ENCODE measurements at places on chromosomes 3 and 15.

GRCh38 chr3:152853196-152853595, 18.3 kb downstream of the P2RY1 start:
- DNase-seq, result no peak
- H3K36me3 ChIP-seq, result no peaks in the 10 kb centered on the region
- no peak overlapping the region for H3K4me3 ChIP-seq
- H3K4me1 ChIP-seq, result no peaks in the 10 kb centered on the region

DNA sequence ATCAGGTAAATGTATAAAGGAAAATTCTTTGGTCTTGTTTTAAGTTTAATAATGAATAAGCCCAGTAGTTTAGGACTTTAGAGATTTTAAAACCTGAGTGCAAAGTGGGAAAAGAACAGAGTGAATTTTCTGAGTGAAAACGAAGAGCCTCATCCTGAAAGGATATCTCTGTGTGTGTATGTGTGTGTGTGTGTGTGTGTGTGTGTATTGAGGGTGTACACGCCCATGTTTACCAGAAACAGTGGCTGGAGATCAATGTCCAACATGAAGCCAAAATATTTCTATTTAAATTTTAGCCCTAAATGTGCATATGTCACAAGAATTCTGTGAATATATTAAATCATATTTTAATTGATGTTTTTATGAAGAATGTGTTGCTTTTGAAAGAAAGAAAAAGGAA, 549.9 kb downstream of the CADM2 start:
- H3K4me3 ChIP-seq, result no peak overlapping the region
- DNase-seq, result no peak
- H3K36me3 ChIP-seq, result no peaks in the 10 kb centered on the region
- no peak overlapping the region for H3K27ac ChIP-seq

DNA sequence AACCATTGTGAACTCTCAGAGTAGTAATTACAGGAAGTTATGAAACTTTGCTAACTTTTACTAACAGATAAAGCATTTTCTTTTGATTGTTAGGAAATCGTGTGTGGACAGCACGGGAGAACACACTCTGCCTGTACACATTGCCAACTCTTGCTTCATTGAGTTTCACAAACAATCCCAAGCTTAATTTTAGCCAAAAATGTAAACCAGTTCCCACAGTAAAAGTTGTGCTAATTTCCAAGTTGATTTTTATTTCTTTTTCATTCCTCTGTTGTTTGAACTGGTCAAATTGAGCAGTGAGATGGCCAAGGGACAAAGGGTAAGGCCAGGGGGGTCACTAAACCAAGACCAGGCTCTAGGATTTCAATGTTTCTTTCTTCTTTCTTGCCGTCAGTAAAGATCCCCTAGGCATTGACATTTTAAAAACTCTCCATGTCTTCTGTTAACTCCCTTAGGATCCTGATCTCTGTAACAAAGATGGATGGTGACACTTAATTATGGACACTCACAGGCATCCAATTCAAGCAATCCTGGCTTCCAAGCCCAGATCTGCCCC, 414.9 kb downstream of the RBMS3 start:
- H3K27me3 ChIP-seq, result no peaks in the 10 kb centered on the region
- peaks cover 3% of the 10 kb centered on the region for H3K36me3 ChIP-seq
- no peak overlapping the region for H3K4me3 ChIP-seq

DNA sequence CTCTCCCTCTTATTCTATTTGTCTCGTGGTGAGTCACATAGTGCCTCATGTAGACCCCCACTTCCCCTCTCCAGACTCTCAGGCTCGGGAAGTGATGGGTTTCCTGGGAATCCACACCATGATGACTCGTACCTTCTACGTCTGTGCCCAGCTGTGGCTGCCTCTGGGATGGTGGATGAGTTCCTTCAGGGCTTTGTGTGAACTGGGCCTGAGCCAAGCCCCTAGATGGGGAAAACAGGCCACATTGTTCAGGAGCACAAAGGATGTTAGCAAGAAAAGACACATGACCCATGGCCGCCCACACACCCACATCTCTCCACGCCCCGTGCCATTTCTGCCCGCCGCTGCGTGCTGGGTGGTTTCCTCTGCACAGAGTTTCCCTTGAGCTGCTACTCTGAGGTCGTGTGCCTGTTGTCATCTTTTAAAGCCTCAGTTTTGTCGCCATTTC, 10.5 kb downstream of the ISG20 start:
- no peak overlapping the region for H3K4me3 ChIP-seq
- peaks cover 17% of the 10 kb centered on the region for H3K4me1 ChIP-seq
- no peaks in the 10 kb centered on the region for H3K36me3 ChIP-seq
- H3K27me3 ChIP-seq, result no peaks in the 10 kb centered on the region
- peak overlapping the region; percentile 42 for H3K27ac ChIP-seq

DNA sequence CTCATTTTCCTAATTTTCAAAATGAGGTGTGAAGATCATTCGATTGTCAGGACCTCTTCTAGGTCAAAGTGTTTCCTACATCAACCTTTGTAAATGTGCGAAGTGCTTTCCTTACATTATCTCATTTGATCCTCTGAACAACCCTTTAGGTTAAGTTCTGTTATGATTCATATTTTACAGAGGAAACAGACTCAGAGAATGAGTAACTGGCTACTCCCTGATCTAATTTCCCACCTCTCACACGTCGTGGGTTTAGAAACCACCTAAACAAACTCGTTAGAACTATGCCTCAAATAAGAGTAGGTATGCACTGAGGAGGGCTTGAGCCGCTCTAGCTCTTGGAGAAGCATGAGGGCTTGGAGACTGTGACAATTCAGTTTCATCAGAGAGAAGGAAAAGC, 148.6 kb downstream of the CD47 start:
- H3K4me1 ChIP-seq, result no peaks in the 10 kb centered on the region
- H3K4me3 ChIP-seq, result no peak overlapping the region
- DNase-seq, result no peak
- H3K27ac ChIP-seq, result no peak overlapping the region

DNA sequence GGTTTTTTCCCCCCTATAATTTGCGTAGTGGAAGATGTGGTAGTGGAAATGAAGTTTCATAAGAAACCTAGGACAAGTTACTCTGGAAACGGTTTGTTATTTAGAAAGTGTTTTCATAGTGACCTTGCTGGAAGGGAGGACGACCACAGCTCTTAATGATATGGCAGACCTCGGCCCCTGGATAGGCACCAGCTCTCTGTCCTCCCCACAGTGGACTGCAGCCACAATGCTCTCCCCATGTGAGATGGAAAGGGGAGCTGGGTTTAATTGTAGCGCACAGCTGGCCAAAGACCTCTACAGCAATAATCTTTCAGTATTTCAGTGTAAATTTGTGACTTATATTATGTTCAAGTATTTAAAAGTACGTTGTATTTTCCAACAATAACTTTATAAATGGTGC, 151.2 kb downstream of the PLCL2 start:
- H3K27me3 ChIP-seq, result no peaks in the 10 kb centered on the region
- peaks cover 23% of the 10 kb centered on the region for H3K4me1 ChIP-seq

DNA sequence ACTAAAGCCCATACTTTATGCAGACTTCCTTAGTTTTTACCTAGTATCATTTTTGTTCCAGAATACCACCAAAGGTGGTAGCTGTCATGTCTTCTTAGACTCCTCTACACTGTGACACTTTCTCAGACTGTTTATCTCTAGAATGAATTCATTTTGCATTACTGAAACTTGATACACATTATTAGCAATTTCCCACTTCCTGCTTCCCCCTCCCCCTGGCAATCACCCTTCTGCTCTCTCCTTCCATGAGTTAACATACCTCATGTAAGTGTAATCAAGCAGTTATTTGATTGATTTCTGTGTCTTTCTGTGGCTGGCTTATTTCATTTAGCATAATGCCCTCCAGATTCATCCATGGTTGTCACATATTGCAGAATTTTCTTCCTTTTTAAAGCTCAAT, 204.9 kb downstream of the STAG1 start:
- H3K4me1 ChIP-seq, result no peaks in the 10 kb centered on the region
- DNase-seq, result no peak
- no peak overlapping the region for H3K27ac ChIP-seq
- H3K27me3 ChIP-seq, result no peaks in the 10 kb centered on the region

DNA sequence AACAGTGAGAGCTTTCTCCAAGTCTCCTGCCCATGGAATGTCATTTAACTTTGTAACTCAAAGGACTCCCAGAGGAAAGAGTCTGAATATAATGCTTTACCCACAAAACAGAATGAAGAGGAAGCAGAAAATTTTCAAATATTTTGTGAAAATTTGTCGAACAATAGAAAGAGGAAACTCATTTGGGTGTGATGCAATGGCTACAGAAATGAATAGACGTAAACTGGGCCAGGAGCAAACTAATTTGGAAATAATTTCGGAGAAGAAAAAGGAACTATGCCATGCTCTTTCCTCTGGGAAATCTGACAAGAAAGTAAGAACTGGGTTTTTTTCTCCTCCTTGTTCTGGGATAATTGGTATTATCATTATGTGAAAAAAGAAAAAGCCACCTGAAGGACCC, 11.2 kb upstream of the SUMF1 start:
- no peak for DNase-seq
- H3K27ac ChIP-seq, result no peak overlapping the region
- no peak overlapping the region for H3K4me3 ChIP-seq
- H3K27me3 ChIP-seq, result no peaks in the 10 kb centered on the region

DNA sequence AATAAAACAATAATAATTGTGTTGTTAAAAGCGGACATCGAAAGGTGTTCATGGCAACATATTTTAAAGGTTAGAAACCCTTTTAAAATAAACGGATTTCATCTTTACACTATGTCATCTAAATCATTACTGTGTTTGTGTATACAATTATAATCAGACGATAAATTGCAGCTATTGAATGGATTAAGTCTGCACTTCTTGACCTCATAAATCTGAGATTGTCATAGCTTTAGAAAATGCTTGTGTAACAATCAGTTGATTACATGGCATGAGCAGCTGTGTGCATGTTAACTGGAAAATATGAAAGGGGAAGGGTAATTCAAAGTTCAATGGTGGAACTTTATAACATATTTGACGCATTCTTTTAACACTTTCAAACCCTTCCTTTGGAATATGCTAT, 152.4 kb upstream of the MDFIC2 start:
- no peaks in the 10 kb centered on the region for H3K36me3 ChIP-seq
- DNase-seq, result no peak
- no peak overlapping the region for H3K4me3 ChIP-seq
- no peaks in the 10 kb centered on the region for H3K27me3 ChIP-seq
- no peak overlapping the region for H3K27ac ChIP-seq
- H3K4me1 ChIP-seq, result no peaks in the 10 kb centered on the region

GRCh38 chr3:101184111-101184510, 136.3 kb downstream of the IMPG2 start:
- H3K36me3 ChIP-seq, result no peaks in the 10 kb centered on the region
- no peak overlapping the region for H3K4me3 ChIP-seq
- no peak for DNase-seq
- no peak overlapping the region for H3K27ac ChIP-seq

DNA sequence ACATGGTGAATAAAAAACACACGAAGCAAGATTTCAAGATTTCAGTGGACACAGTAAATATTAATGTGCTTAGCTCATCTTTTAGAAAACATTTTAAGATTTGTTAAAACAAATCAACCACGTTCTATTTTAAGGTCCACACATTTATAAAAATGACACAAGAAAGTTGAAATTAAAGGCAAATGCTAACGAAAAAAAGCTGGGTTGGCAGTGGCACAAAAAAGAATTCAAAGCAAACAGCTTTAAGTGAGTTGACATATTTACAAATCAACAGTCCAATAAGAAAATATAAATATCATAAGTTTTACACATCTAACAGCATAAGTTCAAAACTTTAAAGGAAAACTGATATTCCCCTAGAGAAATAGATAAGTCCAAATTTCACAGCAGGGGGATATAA, 430.4 kb upstream of the CCDC54 start:
- DNase-seq, result no peak
- no peak overlapping the region for H3K4me3 ChIP-seq
- no peaks in the 10 kb centered on the region for H3K27me3 ChIP-seq
- H3K4me1 ChIP-seq, result no peaks in the 10 kb centered on the region

DNA sequence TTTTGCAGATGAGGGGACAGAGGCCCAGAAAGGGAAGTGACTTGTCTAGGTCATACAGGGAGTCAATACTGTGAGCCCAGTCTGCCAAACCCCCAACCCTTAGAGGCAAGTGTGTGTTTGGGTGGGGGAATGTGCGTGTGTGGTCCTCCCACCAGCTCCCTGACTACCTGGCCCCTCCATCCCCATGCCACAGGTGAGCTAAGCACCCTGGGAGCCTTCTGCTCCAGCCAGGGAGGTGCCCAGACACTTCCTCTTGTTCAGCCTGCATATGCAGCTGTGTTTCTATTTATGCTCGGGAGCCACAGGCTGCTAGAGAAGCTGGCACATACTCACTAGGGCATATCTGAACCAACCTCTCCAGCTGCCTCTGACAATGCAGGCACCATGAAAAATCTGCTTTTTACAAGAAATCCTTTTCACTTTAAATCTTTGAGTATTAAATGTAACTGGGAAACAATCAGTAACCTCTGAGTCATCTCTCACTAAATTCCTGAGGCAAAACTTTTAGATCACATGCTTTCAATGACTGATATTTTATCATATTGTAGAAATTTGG, 20.7 kb downstream of the TBC1D2B start:
- H3K27ac ChIP-seq, result peak overlapping the region; percentile 38
- no peaks in the 10 kb centered on the region for H3K27me3 ChIP-seq
- H3K4me3 ChIP-seq, result no peak overlapping the region
- DNase-seq, result no peak

GRCh38 chr15:57382215-57382614, 5.9 kb downstream of the CGNL1 start:
- H3K27ac ChIP-seq, result no peak overlapping the region
- no peak for DNase-seq
- H3K4me3 ChIP-seq, result no peak overlapping the region

GRCh38 chr3:30299674-30300385, 306.6 kb upstream of the TGFBR2 start:
- H3K27ac ChIP-seq, result no peak overlapping the region
- H3K4me1 ChIP-seq, result no peaks in the 10 kb centered on the region
- DNase-seq, result no peak
- no peak overlapping the region for H3K4me3 ChIP-seq
- no peaks in the 10 kb centered on the region for H3K36me3 ChIP-seq

DNA sequence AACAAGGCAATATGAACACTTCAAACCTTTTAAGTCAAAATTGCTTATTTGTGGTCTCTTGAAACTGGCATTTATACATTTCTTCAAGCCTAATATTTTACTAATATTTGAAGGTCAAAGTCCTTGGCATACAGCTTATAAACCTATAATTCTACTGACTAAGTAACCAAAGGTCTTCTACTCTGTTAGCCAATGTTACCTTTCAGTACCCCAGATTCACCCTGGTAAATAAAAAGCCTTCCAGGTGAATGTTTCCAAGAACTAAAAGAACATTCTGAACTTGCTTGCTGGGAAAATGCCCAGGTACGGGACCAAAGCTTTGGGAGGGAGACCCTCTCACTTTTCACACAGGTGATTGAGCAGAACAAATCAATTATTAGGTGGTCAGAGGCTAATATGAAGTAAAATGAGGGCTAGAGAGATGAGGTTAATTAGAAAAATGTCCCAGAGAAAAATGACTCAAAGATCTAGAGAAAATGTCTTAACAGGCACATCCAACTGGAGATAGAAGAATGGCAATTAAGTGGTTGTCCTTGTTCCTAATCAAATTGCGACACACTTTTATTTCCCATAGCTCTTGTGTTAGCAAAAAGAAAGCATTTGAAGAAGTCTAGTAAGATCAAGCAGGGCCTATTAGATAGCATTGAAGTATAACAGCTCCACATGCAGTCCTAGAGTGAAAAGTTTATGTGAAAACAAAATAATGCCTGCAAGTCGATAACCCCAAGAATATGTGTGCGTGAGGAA, 232.0 kb downstream of the FOXP1 start:
- no peaks in the 10 kb centered on the region for H3K36me3 ChIP-seq
- H3K27me3 ChIP-seq, result no peaks in the 10 kb centered on the region
- no peak overlapping the region for H3K4me3 ChIP-seq
- H3K4me1 ChIP-seq, result no peaks in the 10 kb centered on the region
- DNase-seq, result no peak
